ENCODE measurements at places on chromosomes 4 and X.

GRCh38 chr4:78656968-78657445, 105.4 kb downstream of the ANXA3 start:
- DNase-seq, result no peak

DNA sequence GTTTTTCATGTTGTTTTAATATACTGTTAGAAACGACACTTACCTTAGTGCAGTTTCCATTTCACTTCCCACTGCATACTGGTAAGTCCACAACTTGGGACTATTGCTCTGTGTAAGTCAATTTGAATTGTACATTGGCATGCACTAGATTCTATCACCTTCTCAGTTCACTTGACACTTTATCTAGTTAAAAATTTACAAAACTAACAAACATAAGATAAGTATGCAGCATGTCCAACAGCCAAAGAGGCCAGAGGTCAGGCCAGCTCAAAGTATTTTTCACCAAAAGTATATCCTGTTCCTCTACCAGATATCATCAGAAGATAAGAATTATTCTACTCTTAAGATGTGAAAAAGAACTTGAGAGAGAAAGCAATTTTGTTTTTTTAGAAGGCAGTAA, 75.9 kb downstream of the QRFPR start:
- no peak for DNase-seq

DNA sequence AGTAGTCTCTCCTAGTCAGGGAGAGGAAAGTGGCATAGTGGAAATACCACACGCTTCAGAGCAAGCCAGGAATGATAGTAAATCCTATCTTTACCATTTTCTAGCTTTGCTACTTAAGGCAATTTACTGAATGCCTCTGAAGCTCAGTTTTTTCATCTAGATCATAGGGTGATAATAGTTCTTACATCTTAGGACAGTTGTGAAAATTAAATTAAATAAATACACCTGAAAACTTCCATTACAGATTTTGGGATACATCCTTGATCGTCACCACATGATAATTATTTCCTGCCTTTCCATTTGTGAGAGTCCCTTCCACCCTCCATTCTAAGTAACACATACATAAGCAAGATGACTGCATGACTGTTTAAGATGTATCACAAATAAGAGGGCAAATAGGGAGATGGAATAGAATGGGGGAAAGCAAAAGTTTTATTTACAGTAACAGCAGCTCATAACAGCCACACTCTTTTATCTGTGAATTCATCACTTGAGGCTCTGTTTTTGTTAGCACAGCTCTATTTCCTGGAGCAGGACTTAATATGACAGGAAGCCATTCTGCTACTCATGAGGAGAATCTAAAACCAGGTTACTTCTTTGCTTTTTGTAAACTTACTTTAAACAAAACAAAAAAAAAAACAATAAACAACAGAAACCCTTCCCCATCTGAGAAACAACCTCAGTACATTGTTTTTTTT, 13.4 kb downstream of the P2RY10 start:
- DNase-seq, result no peak

DNA sequence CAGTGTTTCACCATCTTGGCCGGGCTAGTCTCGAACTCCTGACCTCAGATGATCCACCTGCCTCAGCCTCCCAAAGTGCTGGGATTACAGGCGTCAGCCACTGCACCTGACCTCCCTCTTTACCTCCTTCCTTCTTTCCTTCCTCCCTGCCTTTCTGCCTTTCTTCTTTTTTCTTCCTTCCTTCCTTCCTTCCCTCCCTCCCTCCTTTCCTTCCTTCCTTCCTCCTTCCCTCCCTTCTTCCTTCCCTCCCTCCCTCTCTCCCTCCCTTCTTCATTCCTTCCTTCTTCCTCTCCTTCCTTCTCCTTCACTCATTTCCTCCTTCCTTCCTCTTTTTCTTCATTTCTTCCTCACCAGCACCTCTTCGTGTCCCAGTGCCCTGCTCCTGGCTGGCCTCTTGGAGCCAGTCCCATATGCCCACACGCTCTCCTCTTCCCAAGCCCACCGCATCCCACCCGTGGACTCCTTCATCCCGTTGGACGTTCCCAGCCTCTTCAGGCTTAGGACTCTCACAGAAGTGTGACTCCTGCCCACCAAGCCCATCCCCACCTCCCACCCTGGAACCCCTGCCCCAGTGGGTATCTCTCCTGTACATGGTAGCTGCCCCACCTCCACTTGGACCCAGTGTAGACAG, 22.6 kb downstream of the CSF2RA start:
- no peak for DNase-seq

- DNase-seq, result peak; percentile 51
Observed at GRCh38 chrX:12007881-12008280, 130.4 kb upstream of the FRMPD4 start.

DNA sequence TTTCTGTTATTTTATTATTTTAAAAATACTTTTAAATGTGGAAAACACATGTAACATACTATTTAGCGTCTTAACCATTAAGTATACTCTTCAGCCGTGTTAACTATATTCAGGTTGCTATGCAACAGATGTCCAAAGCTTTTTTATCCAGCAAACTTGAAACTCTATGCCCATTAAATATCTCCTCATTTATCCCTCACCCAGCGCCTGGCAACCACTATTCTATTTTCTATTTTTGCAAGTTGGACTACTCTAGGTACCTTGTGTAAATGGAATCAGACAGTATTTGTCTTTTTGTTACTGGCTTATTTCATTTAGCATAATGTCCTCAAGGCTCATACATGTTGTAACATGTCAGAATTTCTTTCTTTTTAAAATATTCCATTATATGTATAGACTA, 174.6 kb downstream of the PCDH10 start:
- no peak for DNase-seq

GRCh38 chr4:139331185-139331584, 28.9 kb upstream of the NDUFC1 start:
- peak; percentile 11 for DNase-seq

GRCh38 chrX:150526692-150527091, 41.7 kb upstream of the MTM1 start:
- DNase-seq, result no peak

- peak; percentile 55 for DNase-seq
Observed at GRCh38 chr4:4730249-4730648, 129.2 kb upstream of the MSX1 start.

- DNase-seq, result no peak
Observed at GRCh38 chrX:37867536-37868153, 20.3 kb upstream of the DYNLT3 start.

GRCh38 chr4:17448689-17449088, 63.2 kb downstream of the QDPR start:
- DNase-seq, result peak; percentile 55

GRCh38 chrX:45714866-45715265, 514.2 kb upstream of the DIPK2B start:
- no peak for DNase-seq

- DNase-seq, result no peak
Observed at GRCh38 chrX:20412871-20413486, 146.3 kb upstream of the RPS6KA3 start.

- DNase-seq, result peak; percentile 6
Observed at GRCh38 chr4:10879411-10880110, 195.0 kb upstream of the CLNK start.

GRCh38 chr4:8821151-8821950, 50.3 kb downstream of the HMX1 start:
- no peak for DNase-seq

- no peak for DNase-seq
Observed at GRCh38 chrX:13875572-13875971, 58.7 kb upstream of the GPM6B start.

DNA sequence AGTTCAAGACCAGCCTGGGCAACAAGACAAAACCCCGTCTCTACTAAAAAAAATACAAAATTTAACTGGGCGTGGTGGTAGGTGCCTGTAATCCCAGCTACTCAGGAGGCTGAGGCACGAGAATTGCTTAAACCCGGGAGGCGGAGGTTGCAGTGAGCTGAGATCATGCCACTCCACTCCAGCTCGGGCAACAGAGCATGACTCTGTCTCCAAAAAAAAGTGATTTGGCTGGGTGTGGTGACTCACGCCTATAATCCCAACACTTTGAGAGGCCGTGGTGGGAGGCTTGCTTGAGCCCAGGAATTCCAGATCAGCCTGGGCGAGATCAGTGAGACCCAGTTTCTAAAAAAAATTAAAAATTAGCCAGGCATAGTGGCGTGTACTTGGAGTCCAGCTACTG, 4.1 kb downstream of the OPHN1 start:
- no peak for DNase-seq

GRCh38 chr4:115965588-115965987, 852.2 kb upstream of the NDST4 start:
- no peak for DNase-seq

GRCh38 chr4:162793571-162793970, 373.1 kb downstream of the NAF1 start:
- no peak for DNase-seq

GRCh38 chrX:134377537-134377936, 82.4 kb upstream of the HPRT1 start:
- peak; percentile 14 for DNase-seq

DNA sequence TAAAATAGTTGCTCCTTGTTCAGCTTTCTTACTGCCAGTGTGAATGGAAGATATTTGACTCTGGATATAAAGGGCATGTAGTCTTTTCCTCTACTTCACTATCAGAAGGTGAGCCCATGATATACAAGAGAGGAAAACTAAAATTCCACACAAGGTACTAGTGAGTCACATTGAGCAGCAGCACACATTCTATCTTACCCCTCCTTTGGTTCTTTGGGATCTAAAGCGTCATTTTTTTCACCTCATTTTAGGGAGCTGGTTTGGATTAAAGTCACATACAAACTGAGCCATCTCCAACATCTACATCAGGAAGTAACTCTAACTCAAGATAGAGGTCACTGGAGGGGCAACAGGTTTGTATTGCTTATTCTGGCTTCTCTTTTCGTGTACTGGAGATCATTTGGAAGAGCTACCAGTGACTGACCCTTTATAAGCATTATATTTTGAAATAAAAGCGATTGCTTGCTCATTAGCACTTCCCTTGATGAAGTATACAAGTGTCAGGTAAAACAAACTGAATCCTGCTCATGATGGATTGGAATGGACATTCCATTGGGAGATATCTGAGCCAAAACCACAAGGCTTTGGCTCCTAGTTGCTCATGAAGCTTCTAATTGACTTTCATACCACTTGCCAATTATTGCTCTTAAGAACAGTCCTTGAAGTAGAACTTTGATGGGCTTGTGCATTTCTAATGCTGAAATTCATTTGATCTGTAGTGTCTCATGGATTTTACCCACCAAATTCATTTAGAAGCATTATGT, 124.1 kb downstream of the SPCS3 start:
- DNase-seq, result no peak

DNA sequence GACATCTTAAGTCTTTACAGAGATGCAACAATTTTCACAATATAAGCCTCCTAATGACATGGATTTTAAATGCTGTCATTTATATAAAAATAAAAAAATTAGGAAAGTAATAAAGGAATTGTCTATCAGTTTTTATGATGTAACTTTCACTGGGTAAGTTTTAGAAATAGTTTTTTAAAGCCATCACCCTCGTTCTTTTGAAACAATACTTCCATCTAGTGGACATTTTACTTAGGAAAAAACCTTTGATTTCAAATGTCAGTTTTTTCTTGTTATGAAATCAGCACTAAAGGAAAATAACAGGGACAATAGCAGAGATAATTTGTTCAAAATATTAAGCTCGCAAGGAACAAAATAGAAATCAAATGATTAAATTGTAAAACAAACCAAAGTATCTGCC, 24.3 kb upstream of the NDNF start:
- peak; percentile 54 for DNase-seq

DNA sequence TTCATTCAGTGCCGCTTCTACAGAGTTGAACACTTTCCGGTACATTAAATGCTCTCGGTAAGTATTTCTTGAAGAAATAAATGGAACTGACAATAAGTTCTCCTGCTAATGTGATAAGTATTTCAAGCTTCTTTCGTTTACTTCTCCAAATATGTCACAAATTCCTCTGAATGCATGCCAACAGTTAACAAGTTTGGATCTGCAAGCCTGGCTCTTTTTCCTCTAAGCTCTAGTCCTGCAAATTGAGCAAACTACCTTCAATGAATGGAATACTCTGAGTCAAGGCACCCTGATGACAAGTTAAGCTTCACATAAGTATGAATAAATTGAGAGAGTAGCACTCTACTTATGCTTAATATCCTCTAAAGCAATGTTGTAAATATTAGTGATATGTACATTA, 403.6 kb downstream of the PDGFC start:
- DNase-seq, result peak; percentile 36

- DNase-seq, result no peak
Observed at GRCh38 chr4:8033067-8033755, 93.5 kb upstream of the AFAP1 start.

Measured in GM03348 (cell line).